Hematopoietic multipotent progenitor cell treated with erythropoietin and hydrocortisone succinate and interleukin-3 and kit ligand, for 8 days (in vitro differentiated cells): ENCODE measurements at places on chromosomes 2 and 18.

- DNase-seq, result no peak
Observed at GRCh38 chr2:143345887-143346787, 216.9 kb downstream of the ARHGAP15 start.

DNA sequence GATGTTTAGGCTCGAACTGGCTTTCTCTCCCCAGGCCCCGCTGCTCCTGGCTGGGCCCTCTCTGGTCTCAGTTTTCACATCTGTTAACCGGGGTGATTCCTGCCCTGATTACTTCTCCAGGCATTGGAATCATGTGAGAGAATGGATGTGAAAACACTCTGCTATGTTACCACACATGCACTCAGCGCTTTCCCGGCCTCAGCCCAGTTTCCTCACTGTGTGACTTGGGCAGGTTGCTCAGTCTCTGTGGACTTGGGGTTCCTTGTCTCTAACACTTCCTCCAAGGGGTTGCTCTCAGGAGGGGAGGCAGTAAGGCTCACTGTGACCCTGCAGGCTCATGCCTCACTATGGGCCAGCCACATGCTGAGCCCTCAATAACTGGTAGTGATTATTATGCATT, 230.4 kb upstream of the HS6ST1 start:
- DNase-seq, result no peak

- no peak for DNase-seq
Observed at GRCh38 chr2:64501946-64502345, 22.2 kb upstream of the AFTPH start.

GRCh38 chr18:63421514-63421913, 762 bp downstream of the VPS4B start:
- DNase-seq, result no peak

DNA sequence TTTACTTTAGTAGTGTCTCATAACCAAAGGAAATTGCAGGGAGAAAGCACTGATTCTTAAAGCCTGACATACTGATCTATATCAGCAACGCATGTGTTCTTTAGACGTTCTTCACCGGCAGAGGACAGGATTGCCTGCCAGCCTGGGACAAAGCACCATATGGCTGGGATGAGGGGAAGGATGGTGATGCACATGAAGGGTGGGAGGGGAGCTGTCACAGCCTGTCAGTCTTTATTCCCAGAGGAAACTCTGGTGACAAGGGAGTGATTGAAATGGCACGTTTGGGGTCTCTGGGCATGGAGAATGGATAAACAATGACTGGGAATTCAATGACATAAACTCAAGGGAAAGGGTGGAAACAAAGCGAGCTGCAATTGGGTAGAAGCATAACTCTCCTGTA, 808.1 kb downstream of the DCC start:
- DNase-seq, result no peak

- DNase-seq, result peak; percentile 60
Observed at GRCh38 chr2:216694082-216694825, 1.1 kb downstream of the IGFBP5 start.

DNA sequence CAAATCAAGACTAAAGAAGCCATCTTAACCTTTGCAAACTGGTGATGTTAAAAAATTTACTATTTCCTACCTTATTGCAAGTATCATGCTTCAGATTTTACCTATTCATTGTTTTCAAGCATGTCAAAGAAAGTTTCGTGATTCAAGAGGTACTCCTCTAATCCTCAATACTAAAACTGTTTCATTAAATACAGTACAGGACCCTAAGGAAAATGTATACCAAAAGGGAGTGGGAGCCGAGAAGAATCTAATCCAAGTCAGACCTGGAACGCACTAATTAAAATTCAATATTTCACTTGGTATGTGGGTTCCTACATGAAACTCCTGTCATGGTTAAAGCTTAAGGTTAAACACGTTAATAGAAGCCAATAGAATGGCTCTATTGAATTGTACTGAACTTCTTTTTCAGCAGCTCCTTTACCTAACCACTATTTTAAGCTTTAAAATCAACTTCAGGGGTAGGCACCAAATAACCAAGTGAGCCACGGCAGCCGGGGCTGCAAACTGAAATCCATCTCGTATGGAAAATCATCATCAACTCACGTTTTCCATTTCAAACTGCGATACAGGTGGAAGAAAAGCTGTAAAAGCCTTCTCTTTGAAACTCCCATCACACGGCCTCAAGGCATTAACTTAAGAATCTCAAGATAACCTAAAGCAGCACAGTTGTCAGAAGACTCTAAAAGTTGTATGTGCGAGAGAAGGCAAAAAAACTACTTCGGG, 188.8 kb downstream of the ZEB2 start:
- DNase-seq, result peak; percentile 60

GRCh38 chr2:204110338-204110741, 173.8 kb downstream of the ICOS start:
- DNase-seq, result no peak

DNA sequence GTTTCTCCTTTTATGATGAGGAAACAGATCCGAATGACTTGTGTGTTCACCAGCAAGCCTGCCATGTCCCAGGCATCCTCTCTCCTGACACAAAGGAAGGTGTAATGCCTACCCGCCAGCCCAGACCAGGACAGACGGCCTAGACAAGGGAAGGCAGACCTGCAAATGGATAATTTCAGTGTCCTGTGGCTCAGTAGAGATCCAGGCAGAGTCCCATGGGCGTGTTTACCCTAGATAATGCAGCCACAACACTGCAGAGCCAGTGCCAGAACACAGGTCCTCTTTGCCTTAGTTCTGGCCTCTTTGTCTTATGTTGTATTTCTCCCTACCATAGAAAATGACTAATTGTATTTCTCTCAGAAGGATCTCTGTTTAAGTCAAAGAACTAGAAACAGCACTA, 12.7 kb downstream of the TRAPPC12 start:
- DNase-seq, result peak; percentile 38

DNA sequence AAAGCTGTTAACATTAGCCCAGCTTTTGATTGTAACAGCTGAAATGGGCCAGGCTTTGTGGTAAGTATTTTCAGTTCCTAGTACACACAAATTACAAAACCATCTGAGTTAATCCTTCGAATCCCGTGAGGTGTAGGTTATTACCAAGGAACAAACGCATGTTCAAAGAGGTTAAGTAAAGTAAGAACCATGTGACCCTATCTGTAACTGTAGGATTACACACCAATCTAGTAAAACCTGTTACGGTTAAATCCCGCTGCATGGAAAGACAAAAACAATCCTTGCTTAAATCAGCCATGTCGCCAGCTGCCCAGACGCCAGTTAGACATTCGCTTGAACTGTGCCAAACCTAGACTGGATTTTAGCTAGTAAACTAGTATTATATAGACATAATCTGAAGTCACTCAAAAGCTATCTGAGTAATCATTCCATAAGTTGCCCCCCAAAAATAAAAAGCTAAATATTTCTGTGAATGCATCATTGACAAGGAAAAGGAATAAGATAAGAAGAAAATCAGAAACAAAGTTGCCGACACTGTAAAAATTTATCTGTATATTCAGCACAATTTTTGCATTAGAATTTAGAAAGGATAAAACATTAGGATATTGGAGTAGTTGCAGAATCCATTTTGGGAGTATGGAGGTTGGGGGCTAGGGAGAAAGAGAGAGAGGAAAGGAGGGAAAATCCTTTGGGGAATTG, 638.0 kb downstream of the CNTNAP5 start:
- no peak for DNase-seq

DNA sequence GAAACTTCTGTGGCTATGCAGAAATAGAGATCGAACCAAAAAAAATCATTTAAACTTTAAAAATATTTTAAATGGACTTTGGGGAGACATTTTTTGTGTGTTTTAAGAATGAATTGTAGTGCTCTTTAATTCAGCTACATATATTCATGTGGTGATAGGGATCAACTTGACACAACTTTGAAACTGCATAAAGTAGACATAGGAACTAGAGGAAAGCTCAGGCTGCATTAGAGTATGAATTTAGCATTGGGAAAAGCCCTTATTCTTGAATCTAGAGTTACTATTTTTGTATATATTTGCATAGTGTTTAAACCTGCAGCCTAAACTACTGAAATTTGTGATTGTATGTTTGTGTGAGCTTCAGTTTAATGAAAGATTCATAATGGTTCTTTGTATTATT, 78.3 kb downstream of the SLC39A10 start:
- DNase-seq, result no peak

DNA sequence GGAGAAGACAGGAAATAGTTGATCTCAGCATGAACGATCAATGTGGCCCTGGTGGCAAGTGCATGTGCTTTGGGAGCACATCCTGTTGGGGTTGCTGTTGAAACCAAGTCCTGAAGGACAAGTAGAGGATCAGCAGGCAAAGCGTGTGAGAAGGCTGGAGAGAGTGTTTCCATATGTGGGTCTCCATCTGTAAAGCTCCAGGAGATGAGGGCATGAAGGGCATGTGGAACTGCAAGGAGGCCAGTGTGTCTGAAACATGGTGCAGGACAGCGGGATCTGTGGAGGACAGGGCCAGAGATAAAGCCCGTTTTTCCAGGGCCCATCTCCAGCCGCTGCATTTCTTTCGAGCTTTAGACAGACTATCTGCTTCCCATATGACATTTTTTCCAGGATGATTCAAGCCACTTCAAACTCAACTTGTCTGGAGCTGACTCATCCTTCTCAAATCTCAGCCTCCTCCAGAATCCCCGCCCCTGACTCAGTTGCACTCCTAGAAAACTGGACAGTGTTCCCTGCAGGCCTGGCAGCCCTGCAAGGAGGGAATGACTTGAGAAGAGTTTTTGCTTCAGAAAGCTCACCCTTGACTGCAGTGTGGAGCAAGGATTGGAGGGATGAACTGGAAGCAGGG, 226.1 kb downstream of the VAPA start:
- DNase-seq, result no peak

GRCh38 chr2:135689679-135690078, 52.0 kb upstream of the UBXN4 start:
- DNase-seq, result no peak

DNA sequence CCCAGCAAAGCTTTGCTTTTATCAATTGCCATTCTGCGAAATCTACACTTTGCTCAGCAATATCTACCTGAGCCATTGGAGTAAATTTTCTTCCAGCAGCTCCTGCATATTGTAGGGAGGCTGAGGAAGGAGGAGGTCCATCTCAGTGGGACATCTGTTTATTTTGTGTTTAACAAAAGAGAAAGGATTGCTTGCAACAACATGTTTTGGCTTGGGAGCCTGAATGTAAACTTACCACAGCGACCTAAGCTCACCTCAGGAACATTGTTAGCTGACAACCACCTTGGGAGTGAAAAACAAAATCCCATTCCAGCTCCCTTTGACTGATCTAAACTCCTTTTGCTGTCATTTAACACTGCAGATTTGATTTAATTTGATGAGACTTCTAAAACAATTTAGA, 356.1 kb downstream of the SS18 start:
- no peak for DNase-seq

DNA sequence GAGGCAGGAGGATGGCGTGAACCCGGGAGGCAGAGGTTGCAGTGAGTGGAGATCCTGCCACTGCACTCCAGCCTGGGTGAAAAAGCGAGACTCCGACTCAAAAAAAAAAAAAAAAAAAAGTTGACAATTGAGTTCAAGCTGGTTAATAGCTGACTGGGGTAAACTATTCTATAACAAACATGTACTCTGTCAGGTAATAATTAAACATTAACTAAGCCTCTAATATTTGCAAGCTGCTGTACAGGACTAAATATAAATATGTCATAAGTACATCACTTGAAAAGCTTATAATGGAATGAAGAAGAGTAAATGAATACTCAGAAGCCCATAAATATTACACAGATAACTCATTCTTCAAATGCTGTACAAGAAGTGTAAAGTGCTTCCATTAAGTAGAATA, 190.4 kb upstream of the CRIM1 start:
- no peak for DNase-seq

DNA sequence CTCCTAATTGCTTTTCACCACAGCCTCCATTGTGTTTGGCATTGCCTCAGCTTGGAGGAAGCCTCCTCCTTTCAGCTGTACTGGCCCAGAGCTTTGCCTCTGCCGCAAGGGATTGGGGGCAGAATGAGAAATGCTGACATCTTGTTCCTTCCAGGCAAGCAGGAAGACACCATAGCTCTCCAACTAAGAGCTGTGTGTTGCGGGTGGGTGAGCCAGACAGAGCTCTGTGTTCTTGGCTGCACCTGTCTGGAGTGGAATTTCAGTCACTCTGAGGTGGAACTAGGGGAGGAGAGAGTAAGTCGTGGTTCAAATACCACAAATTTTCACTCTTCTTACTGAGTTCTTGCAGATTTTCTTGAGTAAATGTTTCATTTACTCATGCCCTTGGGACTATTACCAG, 36.6 kb upstream of the KCNF1 start:
- no peak for DNase-seq

GRCh38 chr18:42798606-42799170, 316.8 kb downstream of the RIT2 start:
- no peak for DNase-seq

DNA sequence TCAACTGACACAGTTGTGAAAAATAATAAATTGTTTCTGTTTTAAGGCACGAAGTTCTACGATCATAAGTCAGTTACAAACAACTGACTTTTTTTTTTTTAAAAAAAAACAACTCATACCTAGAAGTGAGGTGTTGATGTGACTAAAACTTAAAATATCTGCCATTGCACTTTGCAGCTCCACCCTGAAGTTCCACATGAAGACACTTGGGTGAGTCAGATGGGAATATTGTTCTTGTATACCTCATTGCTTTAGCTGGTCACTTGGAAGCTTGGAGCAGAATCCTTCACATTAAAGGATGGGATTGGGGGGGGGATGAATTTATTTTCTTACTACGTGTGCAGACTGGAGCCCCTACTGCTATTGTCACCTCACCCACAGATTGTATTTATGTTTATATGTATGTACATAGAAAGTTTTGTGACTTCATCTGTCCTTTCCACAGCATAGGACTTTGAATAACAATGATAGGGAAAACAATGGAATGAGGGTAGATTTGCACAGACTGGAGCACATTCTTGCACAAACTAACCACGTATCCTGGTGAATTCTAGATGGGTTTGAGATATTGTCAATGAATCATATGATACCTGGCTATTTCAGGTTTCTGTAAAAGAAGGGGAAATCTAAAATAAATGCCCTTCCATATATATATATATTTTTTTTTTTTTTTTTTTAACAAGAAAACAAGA, 57.9 kb upstream of the ARHGAP15 start:
- no peak for DNase-seq

- no peak for DNase-seq
Observed at GRCh38 chr2:149650006-149650405, 62.4 kb upstream of the MMADHC start.

DNA sequence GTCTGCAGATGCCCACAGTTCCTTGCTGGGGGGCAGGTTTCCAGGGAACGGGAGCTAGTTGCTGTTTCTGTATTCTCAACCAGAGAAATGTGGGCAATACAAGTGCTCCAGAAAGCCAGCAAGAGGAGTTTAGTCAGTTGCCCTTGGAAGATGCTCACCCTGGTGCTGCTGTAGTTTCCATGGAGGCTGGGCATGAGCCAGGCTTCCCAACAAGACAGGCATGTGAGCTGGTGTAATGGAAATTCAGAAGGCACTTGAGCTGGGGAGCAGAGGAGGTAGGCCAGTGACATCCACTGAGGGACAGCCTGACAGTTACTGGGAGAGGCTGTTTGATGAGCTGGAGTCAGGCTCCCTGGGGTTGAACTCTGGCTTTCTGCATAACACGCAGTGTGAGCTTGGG, 7.7 kb downstream of the HK2 start:
- no peak for DNase-seq

GRCh38 chr18:79823120-79823519, 25.4 kb downstream of the KCNG2 start:
- DNase-seq, result no peak

- DNase-seq, result no peak
Observed at GRCh38 chr2:119598596-119599263, 54.5 kb downstream of the CFAP221 start.

- no peak for DNase-seq
Observed at GRCh38 chr2:168207851-168208250, 39.5 kb downstream of the STK39 start.

GRCh38 chr2:167987026-167987425, 260.4 kb downstream of the STK39 start:
- DNase-seq, result no peak

GRCh38 chr2:109631741-109632140, 17.6 kb downstream of the SOWAHC start:
- no peak for DNase-seq
